GM23248 (cell line): ENCODE measurements at places on chromosomes 4 and X. TPM values are rescaled to one million over a fixed set of nuclear protein-coding genes. Genes with fewer than 3 reads are reported as not detected.

TNMD gene
- not detected in 2 replicates for polyA plus RNA-seq

RBM3 gene
- polyA plus RNA-seq: 143 and 150 TPM in 2 replicates

CXorf51B gene
- polyA plus RNA-seq: not detected in 2 replicates

LNX1 gene
- 6.3 and 6.7 TPM in 2 replicates for polyA plus RNA-seq

ZNF732 gene
- polyA plus RNA-seq: 0.11 TPM in 1 of 2 replicates, not detected in the other

C4orf51 gene
- polyA plus RNA-seq: not detected in 2 replicates
